Neural progenitor cell (in vitro differentiated cells): ENCODE measurements at places on chromosomes 6 and 20. TPM values are rescaled to one million over a fixed set of nuclear protein-coding genes. Genes with fewer than 3 reads are reported as not detected.

Gene APCDD1L
- total RNA-seq: not detected in 2 replicates

DNA sequence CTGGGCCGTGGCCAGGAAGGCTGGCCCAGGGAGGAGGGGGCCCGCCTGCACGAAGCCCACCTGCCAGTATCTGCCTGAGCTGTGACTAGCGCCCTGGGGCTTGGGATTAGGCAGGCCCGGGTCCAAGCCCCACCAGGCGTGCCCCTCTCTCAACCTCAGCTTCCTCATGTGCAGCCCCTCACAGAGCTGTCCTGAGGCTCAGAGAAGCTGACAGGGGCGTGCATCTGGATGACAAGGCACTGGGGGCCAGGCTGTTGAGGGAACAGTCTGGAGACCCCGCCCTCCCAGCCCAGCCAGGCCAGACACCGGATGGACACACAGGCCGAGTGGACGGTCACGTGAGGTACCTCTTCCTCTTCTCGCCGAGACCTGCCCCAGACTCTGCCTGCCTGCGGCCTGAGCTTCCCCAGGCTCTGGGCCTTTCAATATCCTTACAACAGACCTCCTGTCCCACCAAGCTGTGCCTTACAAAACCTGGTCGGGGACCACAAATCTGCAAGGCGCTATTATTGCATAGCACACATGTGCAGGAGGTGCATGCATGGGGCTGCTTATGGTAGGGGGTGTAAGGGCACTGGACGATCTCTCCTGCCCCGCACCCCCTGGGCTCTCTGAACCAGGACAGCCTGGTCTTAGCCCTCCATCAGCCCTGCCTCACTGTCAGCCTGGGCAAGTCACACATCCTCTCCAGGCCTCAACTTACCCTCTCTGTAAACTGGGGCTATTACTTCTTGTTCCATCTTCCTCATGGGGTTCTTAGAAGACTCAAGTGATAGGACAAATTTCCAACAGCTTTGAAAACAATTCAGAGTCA, 20.0 kb downstream of the NOL4L start:
- DNase-seq: no peak

Gene ZNF343
- 7.4 and 9.7 TPM in 2 replicates for total RNA-seq

GRCh38 chr6:22152841-22153240, 144.0 kb downstream of the PRL start:
- no peak for DNase-seq

- DNase-seq: no peak
Observed at GRCh38 chr20:2507464-2507863, 1.3 kb downstream of the ZNF343 start.
